Islet precursor cell (in vitro differentiated cells): ENCODE measurements at places on chromosomes 13 and 19.

GRCh38 chr13:95301968-95302393, 730 bp upstream of the ABCC4 start:
- DNase-seq, result no peak

DNA sequence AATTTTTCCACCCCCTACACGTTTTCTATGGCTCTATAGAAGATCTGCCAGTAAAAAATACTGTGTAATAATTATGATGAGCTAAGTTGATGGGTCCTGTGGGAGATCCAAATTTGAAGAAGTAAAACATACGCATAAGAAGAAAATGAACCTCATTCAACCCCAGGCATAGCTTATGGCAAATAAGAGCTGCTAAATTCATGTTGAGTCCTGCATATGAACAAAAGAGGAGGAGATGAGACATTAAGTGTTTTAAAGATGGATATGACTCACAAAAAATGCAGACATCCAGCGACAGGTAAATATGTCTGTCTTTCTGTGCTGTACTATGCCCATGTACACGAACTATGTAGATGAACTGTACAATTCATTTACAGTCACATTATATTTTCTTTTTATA, 101.9 kb downstream of the LIG4 start:
- no peak for DNase-seq

- no peak for DNase-seq
These were observed 1358.5 kb upstream of the PCDH9 start for GRCh38 chr13:68588623-68589022.

DNA sequence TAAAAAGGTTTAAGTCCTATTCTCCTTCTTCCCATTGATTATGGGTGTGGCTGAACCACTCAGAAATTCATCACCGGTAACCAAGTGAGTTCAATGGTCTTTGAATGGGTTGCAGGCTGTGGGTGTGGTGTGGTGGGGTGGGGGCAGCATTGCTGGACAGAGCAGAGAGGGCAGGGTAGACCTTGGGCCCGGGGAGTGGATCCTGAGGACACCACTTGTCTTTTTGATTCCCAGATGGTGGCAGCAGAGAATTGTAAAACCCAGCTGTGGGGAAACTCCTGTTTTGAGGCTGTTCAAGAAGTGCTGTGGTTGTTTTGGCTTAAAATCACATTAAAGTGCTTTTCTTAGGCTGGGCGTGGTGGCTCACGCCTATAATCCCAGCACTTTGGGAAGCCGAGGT, 45.8 kb upstream of the RGCC start:
- DNase-seq, result peak; percentile 70

DNA sequence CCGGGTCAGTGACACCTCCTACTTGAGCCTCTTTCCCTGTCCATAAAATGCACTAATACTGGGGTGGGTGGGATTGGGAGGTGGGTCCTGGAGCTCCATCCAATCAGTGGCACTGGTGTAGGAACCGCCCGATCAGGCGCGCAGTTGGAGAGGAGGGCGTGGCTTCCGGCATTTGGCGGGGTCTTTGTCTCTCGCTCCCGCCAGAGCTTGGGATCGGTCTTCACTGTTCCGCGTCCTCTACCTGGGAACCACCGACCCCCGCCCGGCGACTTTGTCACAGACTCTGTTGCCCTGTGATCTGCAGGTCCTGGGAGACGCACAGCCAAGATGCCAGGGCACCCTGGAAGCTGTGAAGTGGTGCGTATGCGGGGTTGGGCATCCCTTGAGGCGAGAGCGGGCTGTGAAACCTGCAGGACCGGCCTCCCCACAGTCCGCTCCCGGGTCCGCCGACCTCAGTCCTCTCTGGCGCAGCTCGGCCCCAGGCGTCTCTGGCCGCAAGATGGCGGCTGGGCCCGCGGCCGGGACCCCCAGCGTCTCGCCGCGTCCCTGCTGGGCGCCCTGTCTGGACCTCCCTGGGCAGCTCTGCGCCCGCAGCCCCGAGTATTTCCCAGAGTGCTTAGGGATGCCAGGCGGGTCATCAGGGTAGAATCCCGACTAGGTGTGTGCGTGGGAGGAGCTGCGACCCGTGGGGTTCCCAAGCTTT, 41.6 kb upstream of the ZNF730 start:
- DNase-seq, result peak; percentile 94

DNA sequence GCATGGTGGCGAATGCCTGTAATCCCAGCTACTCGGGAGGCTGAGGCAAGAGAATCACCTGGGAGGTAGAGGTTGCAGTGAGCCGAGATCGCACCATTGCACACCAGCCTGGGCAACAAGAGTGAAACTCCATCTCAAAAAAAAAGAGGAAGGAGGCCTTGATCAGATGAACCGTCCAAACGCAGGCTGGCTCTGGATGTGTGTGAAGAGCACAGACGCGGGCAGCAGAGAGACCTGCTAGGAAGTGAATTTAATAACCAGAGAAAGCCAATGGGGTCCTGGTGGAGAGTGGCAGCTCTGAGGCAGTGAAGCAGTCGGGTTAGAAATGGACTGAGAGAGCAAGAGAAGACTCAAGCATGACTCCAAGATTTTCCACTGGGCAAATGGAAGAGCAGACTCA, 136.5 kb downstream of the RNF17 start:
- no peak for DNase-seq

GRCh38 chr13:64930636-64931035, 2299.5 kb downstream of the PCDH9 start:
- no peak for DNase-seq

GRCh38 chr13:70995338-70995737, 871.7 kb downstream of the DACH1 start:
- DNase-seq, result no peak

DNA sequence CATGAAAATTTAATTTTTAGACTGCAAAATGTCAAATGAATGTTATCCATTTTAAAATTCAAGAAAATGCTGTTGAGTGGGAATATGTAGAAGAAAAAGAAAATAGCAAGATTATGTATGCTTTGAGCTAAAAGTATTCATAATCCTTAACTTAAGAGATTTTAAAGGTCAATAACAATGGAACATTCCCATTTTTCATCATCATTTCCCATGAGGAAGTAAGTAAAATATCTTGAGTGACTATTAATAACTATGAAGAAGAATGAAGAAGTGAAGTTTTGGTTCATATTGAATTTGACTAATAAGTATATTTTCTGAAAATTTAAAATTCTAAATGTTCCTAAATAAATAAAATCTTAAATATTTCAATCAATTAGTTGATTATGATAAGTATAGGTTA, 273.4 kb downstream of the DACH1 start:
- DNase-seq, result no peak

GRCh38 chr19:45862271-45862563, 730 bp downstream of the SYMPK start:
- no peak for DNase-seq

DNA sequence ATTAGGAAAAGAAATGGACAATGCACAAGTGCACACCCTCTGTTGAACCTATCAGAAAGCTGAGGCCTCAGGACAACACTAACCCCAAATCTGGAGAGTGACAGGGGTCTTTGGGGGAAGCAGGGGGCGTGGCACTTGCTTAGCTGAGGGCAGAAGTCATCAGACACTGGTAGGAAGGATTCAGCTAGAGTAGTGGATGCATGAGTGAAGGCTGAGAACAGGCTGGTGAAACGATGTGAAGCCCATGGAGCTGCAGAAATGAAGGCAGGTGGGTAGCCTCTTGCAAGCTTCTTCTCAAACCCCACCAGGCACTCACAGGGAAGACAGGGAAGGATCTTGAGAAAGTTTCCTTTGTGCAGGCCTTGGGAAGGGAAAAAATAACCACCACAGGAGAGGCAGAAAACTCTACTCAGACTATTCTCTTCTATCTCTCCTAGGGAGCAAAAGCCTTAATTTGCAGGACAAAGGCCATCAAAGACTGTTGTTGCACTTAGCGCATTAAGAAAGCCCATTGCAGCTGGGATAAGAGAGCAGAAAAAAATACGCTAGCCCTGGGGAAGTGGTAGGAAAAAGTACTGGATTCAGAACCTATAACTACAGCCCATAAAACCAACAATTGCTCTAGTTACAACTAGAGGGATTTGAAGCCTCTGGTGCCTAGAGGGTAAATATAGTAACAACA, 193.3 kb upstream of the ZNF536 start:
- no peak for DNase-seq

DNA sequence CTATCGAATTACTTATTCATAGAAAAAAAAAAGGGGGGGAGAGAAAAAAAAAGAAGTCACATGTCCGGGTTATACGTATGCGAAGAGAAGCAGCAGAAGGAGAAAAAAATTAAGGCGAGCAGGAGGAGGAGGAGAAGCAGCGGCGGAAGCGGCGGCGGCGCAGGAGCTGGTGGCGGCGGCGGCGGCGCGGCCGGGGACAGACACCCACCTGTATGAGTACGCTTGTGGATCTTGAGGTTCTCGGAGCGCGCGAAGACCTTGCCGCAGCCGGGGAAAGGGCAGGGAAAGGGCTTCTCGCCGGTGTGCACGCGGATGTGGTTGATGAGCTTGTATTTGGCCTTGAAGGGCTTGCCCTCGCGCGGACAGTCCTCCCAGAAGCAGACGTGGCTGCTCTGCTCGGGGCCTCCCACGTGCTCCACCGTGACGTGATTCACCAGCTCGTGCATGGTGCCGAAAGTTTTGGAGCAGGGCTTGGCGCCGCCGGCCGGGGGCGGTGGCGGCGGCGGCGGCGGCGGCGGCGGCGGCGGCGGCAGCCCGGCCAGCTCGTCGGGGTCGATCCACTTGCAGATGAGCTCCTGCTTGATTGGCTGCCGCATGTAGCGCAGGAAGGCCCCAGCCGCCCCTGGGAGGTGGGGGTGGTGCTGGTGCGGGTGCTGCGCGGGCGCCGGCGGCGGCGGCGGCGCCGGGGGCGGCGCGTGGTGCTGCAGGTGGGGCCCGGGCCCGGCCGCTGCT, 1.5 kb downstream of the ZIC5 start:
- DNase-seq, result peak; percentile 84

- DNase-seq, result no peak
These were observed 54.9 kb upstream of the RFC3 start for GRCh38 chr13:33763021-33763420.
